Choroid plexus epithelial cell (primary cell): ENCODE measurements at places on chromosomes 2 and 18.

GRCh38 chr2:180991820-180992219 is 11.4 kb downstream of the UBE2E3 start:
- DNase-seq = no peak

DNA sequence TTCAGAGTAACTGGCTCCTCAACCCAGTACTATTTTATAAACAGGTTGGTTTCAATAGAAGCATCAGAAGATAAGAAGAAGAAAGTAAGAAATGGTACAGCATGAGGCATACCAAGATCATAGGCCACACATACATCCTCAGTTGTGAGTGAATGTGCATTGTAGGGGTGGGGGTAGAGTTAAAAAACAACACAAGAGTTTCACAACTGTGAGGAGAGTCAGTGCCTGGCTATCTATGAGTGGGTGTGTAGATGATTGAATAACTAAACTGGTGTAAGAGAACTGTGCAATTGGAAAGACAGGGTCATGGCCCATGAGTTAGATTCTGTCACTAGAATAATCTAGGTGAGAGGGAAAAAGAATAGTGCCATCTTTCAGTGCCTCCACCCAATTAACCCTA is 748.2 kb upstream of the ACVR2A start:
- DNase-seq = peak; percentile 14

GRCh38 chr18:10591896-10592295 is 66.1 kb downstream of the NAPG start:
- DNase-seq = peak; percentile 8

- peak; percentile 72 for DNase-seq
These were observed at the start of gene BOK for GRCh38 chr2:241558532-241559322. BOK (plus strand) TSS chr2:241558745; CDS start chr2:241559484, 739 bp downstream.

- DNase-seq = no peak
These were observed 335.2 kb downstream of the AGPS start for GRCh38 chr2:177727577-177728398.

GRCh38 chr2:28461056-28461455 is 34.8 kb upstream of the PLB1 start:
- DNase-seq = no peak

DNA sequence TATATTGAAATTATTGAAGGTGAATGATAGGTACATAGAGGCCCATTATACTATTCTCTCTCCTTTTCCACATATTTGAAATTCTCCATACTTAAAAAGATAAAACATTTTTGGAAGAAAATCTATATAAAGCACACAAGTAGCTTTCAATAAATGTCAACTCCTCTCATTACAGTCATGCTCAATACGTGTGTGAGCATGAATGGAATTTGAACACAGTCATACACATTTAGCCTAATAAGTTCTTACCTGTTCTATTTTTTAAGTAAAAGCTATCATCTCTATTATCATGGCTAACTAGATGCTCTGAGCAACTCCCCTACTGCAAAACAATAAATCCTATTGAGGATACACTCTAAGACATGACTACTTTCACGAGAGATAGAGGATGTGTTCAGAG is 41.9 kb upstream of the SPATS2L start:
- no peak for DNase-seq

GRCh38 chr2:135265960-135266490 is 213.9 kb downstream of the RAB3GAP1 start:
- no peak for DNase-seq

GRCh38 chr18:49446481-49446880 is 14.0 kb downstream of the DYM start:
- no peak for DNase-seq

DNA sequence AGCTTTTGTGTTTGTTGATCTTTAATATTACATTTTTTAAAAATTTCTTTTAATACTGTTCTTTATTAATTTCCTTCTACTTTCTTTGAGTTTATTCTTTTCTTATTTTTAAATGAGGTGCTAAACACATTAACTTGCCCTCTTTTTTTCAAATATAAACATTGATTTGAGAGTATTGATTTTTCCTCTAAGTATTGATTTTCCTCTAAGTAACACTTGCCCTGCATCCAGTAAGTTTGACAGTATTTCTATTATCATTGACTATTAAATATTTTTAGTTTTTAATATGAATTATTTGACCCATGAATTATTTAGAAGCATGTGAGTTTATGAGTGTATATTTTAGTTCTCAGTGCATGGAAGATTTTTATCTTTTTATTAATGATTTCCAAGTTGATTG is 337.0 kb upstream of the RAB12 start:
- no peak for DNase-seq

- DNase-seq = no peak
These were observed 79.0 kb downstream of the CRACDL start for GRCh38 chr2:98857001-98857400.

DNA sequence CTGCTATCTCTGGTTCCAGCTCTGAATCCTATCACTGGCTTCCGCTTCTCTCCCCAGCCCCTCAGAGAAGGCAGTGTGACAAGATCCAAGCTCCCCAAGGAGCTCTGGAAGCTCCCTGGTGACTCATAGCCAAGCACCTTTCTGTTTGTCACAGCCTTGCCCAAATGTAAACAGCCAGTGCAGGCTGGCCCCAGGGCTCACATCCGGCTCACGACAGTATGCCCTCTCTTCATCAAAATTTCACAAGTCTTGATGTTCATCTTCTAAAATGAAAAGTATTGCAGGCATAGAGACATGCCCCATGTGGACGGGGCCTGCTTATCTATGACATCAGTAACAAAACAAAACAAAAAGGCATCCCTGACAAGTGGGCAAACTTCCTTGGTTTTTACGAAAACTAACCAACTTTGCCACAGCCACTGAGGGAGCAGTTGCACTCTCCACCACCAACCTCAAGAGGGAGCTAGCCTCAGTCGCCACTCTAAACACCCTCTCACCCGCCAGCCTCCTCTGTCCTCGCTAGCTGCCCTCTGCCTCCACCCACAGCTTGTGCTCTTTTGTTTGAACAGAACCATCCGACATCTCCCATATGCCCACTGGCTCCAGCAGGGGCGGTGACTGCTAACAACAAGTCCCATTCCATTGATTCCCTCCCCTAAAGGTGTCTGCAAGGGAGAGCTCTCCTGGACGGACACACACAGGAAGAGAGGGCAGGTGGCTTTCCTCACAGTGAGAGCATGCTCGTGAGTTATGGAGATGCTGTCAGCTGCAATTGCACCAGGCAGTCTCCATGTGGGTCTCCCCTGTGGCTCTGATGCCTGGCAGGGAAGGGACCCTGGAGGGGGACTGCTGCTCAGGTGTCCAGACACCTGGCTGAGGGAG is 71.0 kb upstream of the DAPL1 start:
- DNase-seq = no peak

GRCh38 chr2:234258562-234259141 is 208.2 kb downstream of the SPP2 start:
- no peak for DNase-seq

- DNase-seq = no peak
These were observed 36.5 kb downstream of the MGAT5 start for GRCh38 chr2:134290358-134290757.

GRCh38 chr2:109456776-109457175 is 157.0 kb downstream of the SEPTIN10 start:
- DNase-seq = no peak

- no peak for DNase-seq
These were observed 4.0 kb upstream of the GPR17 start for GRCh38 chr2:127641846-127642507.

DNA sequence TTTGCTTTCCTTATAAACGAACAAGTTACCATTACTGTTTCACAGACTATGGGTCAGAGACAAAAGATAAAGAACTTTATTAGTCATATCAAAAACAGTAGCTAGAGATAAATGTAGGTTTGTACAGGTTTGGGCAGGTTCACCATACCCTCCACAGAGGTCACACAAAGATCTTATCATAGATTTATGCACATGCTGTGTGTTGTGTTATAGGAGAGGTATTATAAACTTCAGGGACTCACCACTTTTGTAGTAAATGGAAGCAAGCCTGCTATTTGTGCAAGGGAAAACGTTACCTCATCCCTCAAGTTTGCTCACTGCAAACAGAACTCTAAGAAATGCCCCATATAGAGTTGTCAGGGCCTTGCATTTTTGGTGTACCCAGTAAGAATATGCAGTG is 584.5 kb upstream of the LRRTM1 start:
- no peak for DNase-seq

- peak; percentile 20 for DNase-seq
These were observed 26.5 kb downstream of the TCF23 start for GRCh38 chr2:27175330-27175729.

DNA sequence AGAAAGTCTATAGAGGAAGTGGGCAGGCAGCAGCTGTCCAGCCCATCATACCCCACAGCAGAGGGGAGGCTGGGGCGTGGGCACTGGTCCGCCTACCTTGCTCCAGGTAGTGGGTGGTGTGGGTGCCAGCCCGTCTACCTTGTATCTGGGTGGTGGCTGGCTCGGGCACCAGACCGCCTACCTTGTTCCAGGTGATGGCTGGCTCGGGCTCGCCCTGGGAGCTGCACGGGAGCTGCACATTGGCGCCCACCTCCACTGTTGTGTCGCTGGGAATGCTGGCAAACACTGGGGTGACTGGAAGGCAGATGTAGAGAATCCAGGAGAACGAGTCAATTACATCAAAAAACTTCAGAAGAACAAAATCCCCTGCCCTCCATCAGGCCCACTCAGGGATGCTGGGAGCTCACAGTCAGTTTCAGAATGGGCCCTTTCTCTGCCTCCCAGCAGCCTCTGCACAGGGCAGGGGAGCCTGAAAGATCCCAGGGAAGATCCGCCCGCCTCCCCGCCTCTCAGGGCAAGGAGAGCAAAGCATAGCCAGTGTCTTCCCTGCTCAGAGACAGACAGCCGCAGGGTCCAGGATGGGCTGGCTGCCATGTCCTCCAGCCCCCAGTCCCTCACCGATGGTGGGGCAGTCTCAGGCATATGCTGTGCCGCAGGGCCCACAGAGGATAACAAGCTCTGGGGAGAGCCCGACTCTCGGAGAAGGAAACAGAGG is 82.3 kb downstream of the PXDN start:
- no peak for DNase-seq

GRCh38 chr18:33577685-33578517 is at the start of gene ASXL3:
ASXL3 (plus strand) TSS chr18:33578219; CDS start chr18:33578632, 413 bp downstream.
- peak; percentile 9 for DNase-seq

- peak; percentile 87 for DNase-seq
These were observed 618.6 kb downstream of the ZEB2 start for GRCh38 chr2:143901185-143901842.

GRCh38 chr2:186518945-186519344 is 32.9 kb downstream of the ZC3H15 start:
- DNase-seq = peak; percentile 89

DNA sequence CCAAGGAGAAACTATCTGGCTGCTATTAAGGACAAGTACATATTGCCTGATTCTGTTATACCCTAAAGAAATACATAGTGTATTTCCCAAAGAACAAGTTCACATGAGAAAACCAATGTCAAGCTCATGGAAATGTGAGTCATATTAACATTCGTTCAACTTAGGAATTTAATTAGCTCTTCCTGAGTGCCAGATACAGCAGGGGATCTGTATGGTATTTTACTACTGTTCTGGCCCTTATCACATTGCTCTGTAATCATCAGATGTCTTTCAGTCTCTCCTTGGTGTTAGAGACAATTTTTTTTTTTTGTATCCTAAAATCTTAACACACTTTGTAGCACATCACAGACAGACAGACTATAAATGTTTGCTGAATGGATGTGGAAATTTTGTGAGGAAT is 395.0 kb upstream of the CRIM1 start:
- DNase-seq = peak; percentile 8

DNA sequence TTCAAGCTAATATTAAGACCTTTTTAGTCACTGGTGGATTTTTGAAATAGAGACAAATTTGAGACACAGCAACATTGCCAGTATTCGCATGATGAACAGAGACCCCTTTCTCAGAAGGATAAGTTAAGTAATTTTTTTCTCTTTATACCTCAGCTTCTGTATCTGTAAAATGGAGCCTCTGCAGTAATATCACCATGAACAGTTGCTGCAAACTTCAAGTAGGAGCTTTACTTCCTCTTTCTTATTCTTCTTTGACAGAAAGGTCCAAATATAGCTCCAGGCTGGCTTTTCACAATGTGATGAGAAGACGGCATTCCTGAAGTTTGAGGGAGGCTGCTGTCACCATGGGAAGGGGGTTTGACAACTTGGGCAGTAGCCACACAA is 158.7 kb downstream of the TDRD15 start:
- no peak for DNase-seq

DNA sequence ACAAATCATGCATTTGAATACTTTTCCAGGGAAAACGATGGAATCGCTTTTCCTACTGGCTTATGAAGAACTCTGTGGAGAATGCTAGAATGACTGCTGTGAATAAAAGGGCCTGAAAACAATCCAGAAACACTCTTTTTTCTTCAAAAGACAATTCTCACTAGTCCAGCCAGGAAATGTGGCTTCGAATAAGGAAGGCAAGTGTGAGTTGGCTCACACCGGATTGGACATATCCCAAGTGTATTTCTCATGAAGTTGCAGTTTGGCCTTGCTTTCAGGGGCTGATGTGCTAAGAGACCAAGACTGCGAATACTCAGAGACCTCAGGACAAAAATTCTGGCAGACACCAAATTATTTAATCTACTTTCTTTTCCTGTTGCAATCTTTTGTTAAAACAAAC is 54.1 kb downstream of the FIGN start:
- peak; percentile 63 for DNase-seq

DNA sequence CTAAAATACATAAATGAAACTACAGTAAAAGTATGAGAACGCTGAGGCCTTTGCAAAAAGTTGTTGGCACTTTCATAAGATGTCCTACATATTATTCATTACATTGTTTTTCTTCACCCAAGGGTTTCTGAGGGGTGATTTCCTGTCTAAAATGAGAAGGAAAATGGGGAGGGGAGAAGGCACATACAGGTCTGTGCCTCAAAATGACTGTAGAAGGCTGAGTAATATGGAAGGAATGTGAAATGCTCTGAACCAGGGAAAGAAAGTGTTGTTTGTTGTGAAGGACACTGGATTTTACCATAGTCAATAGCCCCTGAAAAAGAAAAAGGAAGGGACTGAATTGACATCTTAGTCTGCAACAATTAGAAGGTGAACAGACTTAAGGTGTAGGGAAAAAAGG is 99.5 kb upstream of the RNF152 start:
- peak; percentile 95 for DNase-seq

DNA sequence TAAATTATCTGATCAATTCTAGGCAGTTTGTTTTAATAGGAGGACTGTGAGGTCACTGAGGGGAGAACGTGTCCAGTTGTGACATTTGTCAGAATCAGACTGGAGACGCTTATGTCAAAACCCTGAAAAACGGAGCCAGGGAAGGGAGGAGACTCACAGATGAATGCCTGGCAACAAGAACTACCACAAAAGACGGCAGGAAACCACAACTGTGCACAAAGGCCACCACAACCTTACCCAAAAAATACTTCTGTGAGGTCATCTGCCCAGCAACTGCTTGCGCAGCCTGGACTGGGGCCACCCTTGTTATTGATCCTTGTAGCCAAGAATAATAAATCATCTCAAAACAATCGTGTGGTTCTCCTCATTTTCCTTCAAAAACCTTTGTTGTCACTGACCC is 173.0 kb upstream of the ALKAL2 start:
- DNase-seq = peak; percentile 5

- no peak for DNase-seq
These were observed 13.7 kb downstream of the SESTD1 start for GRCh38 chr2:179250848-179251504.
